ENCODE measurements at places on chromosomes 12 and 14.

GRCh38 chr12:71000255-71000654 lies 79.7 kb upstream of the PTPRR start:
- no peak for DNase-seq

DNA sequence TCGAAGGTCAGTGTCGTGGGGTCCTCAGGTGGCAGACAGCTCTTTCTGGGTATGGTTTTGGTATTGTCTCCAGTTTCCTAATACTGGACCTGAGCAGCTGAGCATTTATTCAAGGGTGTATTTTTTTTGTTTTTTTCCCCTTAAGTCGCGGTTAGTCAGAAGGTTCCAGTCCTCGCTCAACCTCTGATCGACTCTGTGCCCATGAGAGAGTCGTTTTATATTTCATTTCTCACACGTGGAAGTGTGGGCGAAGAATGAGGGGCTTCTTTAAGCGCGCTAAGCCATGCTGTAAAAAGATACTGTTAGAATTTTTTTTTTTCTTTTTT lies 499 bp downstream of the MIPOL1 start:
- DNase-seq, result no peak

DNA sequence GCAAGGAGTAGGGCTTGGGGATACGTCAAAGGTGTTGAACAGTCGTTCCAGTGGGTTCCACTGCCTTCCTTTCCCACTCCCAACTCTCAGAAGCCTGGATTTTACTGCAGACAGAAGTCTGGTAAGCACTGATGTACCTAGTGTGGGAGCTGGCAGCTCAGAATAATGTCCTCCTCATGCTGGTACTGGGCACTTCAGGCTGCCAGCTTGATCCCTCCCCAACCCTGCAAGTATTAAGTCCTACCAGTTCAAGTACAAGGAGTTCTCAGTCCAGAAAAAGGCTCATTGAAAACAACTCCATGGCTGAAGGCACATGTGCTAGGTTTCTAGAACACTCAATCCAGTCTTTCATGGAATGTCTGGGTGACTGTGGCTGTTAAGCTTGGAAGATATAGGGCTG lies 304.3 kb downstream of the NUAK1 start:
- no peak for DNase-seq

DNA sequence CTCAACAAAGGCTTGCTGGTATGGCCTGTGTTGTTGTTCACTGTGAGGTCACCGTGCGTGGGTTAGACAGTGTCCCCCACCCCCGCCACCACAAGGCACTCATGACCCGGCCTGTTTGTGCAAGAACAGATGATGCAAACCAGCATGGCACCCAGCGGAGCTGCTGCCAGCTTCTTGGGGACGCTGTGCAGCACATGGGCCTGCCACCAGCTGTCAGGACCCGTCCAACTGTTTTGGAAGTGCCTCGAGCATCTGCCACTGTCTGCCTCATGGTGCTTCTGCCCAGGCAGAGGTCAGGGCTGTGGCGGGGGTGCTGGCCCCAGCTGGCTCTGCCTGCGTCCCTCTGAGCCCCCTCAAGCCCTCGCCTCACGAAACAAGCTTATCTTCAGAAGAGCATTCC lies 1.5 kb downstream of the ASB2 start:
- DNase-seq, result no peak

DNA sequence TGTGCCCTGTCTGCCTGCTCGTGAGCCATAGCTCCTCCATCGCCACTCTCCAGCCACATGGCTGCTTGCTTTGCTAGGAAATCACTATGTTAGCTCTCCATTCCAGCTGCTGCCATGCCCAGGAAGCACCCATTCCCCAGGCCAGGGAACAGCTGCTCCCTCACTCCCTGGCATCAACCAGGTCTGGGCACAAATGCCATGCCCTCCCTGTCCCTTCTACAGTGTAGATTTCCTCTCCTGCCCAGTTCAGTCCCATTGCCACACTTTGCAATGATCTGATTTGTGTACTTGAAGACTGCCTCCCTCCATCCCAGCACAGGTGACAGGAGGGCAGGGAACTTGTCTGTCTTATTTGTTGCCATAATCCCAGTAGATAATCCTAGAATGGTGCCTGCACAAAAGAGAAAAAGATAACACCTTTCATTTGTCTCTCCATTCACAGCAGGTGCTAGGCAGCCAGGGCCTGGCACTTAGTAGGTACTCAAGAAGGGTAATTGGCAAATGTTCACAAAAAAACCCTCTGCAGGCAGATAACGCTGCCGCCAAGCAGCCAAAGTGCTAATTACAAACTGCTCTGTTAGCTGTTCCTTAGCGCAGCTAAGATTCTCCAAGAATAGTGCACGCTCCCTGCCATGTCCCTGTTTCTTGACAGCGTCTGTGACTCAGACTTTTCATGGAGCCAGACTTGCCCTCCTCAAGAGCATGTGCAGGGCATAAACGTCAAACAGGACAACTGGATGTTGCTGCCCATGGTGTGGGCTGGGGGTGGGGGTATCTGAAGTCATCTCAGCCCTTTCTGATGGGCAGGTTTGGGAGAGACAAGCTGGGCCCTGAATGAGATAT lies 69.1 kb downstream of the ARL6IP4 start:
- no peak for DNase-seq

DNA sequence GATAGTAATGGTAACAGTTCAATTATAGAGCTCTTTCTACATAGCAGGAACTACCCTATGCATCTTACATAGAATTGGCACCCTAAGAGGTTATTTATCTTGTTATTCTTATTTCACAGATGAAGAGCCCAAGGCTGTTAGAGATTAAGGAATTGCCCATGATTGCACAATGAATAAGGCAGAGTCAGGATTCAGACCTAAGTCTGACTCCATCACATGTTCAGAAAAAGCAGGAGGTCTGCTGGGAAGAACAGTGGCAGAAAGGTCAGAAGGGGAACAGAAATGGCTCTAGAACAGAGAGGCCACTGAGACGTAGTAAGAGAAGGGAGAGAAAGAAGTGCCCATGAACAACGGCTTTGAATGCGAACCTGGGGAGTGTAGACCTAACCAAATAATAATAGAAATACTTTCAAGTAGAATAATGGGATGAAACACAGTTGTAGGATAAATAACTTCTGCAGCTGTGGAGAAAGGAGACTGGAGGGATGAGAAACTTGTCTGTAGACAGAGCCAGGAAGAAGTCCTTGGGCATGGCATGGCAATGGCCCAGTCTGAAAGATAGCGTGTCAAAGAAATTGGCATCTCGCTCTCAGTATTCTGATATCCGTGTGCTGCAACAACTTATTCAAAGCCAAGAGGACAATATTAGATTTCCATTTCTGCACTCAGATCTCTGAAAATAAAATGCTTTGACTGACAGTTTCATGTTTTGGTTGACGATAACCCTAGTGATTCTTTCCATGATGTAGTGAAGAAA lies 17.6 kb downstream of the MYBPC1 start:
- DNase-seq, result no peak

DNA sequence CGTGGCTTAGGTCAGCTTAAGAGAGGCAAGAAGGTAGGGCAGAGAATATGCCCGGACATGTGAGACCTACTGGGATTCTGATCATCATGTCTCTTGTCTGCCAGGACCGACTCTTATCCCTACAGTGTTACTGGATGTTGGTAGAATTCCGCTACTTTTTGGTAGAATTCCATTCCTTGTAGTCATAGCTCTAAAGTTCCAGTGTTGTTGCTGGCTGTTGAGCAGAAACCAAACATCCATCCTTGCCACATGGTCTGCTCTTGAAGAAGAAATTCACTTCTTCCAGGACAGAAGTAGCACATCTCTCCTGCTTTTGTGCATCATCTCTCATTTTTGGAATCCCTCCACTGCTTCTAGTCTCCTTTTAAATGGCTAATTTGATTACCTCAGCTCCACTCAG lies 453.7 kb downstream of the RPL10L start:
- no peak for DNase-seq

DNA sequence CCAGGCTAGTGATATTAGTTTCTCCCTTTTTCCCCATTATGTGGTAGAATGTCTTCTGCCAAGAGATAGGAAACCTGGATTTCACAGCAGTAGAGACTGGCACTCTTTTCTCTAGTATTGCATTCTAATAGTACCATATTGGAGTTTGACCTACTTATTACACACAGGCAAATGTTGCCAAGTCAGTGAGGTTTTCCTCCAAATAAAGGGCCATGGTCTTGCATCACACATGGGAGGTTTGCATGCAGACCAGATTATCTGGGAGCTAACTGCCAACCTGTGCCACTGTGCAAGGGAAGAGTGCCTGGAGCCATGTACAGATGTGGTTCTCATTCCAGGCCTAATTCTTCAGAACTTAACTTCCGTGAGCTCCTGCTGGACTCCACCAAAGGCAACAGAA lies 113.3 kb downstream of the ANO6 start:
- DNase-seq, result no peak

- no peak for DNase-seq
Measured at GRCh38 chr12:13268581-13268980, 72.1 kb downstream of the EMP1 start.

- DNase-seq, result no peak
Measured at GRCh38 chr12:56998981-56999380, 7.4 kb downstream of the ZBTB39 start.

GRCh38 chr12:85057370-85057963 lies 21.3 kb downstream of the LRRIQ1 start:
- DNase-seq, result peak; percentile 41

GRCh38 chr14:71734076-71734475 lies 198.2 kb upstream of the RGS6 start:
- DNase-seq, result no peak

DNA sequence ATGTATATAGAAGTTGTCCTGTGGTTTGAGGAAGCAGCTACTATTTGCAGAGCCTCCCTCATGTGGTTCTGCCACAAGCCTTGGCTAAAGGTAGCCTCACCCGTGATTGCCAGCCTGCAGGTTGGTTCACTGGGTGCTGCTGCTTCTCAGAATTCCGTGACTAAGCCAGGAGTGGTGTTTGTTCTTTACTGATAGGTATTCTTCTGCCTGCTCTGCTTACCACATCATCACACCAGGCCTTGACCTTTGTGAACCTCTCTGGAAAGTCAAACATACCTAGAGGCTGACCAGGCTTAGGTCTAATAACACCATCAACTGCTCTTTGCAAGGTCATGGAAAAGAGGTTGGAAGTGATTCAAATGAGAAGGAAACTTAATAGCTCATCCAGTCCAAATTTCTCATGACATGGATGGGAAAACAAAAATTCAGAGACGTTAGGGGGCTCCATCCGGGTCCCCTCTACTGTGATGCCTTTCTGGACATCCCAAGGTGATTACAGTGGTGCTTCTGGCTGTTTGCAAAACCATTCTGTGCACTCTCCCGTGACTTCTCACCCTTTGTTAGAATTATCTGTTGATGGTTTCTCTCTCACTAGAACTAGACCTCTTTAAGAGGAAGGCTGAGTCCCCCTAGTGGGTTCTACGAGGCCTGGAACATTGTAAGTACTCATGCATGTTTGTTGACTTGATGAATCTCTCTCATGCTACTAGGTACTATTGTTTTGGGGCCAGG lies 8.5 kb upstream of the SOCS2 start:
- peak; percentile 83 for DNase-seq

DNA sequence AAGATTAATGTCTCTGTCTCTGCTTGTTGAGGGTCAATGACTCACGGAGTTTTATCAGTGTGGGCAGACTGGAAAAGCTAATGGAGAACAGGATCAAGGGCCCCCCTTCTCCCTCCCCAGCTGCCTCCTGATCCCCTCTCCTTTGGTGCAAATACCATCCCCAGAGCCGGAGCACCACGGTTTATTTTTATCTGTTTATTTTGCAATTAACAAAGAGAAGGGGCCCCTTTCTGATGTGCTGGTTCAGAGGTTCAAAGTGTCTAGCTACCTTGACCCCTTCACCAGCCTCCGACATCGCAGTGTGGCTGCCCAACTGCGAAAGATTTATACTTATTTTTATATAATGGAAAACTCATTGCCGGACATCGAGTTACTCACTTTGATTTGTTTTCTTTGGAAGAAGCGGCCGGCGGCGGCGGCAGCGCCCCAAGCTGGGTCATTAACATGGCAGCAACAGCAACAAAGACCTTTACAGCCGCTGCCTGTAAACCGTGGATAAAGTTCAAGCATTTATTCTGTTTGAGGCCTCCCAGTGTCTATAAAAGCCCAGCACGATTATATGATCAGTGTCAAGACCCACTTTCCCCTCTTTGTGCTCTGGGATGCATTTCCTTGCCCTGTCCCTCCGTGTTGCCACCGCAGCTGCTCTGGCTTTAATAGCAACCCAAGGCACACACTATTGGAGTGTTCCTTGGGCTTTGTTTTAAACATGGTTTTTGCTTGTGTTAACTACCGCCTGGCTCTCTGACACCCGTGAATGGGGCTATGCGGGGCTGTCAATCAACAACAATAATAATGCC lies 47.4 kb upstream of the PARP11 start:
- peak; percentile 79 for DNase-seq

GRCh38 chr12:69906411-69907216 lies 81.6 kb downstream of the MYRFL start:
- no peak for DNase-seq

GRCh38 chr12:107992870-107993451 lies 136.1 kb upstream of the WSCD2 start:
- peak; percentile 15 for DNase-seq

DNA sequence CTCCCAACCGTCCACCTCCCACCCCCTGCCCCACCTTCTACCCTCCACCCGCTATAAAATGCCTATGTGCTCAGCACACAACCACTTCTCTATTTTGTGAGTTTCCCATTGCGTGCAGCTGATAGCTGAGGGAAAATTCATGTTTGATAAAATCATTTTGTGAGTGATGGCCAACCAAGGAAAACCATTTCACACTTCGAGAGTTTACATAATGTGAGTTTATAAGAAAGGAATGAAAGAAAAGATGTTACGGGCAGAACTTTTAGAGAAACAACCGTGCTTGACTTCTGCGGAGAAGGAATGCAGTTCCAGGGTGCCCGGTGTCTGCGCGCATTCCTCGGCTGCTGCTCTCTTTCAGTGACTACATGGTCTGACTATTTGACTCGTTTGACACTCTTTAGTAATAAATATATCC lies 140.9 kb downstream of the EFCAB11 start:
- DNase-seq, result no peak

DNA sequence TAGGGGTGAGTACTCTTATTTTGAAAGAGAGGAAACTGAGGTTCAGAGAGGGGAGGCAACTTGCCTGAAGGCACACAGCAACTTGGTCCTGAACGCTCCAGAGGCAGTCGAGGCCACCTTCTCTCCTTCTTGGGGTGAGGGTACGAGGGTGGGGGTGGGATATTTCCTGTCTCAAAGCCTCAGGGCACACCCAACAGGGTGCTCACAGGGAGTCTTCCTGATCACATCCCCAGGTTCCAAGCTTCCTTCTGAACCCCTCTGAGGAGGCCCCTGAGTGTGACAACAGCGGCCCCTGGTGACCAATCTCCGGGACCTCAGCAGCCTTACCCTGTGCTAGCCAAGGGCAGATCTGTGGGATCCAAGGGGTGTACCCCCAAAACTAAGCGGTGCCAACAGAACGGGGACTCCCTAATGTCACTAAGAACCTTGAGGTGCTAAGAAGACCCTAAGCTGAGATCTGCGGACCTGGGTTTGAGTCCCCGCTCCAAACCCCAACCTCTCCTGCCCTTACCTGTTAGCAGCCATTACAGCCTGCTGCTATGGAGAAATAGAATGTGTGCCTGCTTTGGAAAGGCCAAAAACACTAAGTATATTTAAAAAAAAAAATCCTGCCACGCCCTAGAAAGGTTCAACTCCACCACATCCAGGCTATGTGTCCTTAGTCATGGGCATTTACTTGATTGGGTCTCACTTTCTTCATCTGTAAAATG lies 57.9 kb downstream of the TRPV4 start:
- peak; percentile 25 for DNase-seq
